ENCODE measurements at places on chromosomes 3 and 15.

GRCh38 chr15:95208988-95209387, 977.6 kb downstream of the MCTP2 start:
- DNase-seq = no peak

- no peak for DNase-seq
Observed at GRCh38 chr15:88995449-88995848, 82.3 kb upstream of the MFGE8 start.

DNA sequence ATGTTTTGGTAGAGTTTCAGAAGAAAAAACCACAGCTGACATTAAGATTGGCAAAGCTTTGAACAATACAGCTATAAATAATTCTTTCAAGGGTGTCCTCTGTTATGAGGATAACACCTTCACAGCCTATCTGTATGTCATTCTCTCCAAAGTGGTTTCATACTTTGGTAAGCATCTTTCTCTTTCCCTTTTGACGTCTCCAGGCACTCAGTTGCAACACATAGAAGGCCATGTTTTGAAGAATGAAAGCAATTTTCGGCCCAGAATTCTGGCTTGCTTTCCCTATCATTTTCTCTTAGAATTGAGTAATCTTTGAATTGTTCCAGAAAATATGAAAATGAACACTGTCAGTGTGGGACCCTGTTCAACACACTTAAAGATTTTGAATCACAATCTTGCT, 200.0 kb upstream of the CBLB start:
- DNase-seq = no peak

GRCh38 chr3:134978658-134979057, 183.6 kb downstream of the EPHB1 start:
- DNase-seq = no peak

DNA sequence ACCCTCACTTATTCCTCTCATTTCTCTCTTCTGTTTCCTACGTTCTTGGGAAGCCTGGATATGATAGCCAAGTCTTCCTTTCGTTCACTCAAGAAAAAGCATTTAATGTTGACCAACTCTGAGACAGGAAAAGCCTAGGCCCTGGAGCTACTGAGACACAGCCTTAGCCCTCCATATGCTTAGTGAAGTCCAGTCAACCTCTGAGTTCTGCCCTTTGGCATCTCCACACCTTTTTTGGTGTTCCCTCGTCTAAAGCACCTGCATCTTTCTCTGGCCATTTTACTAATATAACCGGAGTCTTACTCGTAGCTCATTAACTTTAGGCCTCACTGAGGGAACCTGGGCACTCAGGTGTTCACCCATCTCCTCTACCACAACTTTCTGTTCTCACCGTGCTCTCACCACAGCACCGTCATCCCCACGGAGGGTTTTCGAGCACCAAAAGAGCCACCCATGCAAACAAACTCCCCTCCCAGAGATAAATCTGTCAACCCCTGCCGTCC, 632 bp downstream of the MTHFS start:
- no peak for DNase-seq

DNA sequence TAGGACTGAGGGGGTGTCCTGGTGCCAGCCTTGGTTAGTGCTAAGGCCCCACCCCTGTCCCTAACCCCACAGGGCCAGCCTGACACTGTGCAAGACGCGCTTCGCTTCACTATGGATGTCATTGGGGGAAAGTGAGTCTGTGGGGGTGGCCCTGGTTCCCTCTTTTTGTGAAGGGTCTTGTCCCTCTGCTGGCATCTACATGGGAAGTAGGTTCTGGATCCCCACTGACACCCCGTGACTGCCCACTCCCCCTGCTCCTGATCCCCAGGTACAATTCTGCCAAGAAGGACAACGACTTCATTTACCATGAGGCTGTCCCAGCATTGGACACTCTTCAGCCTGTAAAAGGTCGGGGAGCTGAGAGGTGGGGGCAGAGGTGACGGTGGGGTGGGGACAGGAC, 26.4 kb downstream of the PTPN23 start:
- no peak for DNase-seq

- no peak for DNase-seq
Observed at GRCh38 chr15:65300924-65301441, 3.5 kb upstream of the RNU5B-1 start.

GRCh38 chr15:57460208-57460816, 84.0 kb downstream of the CGNL1 start:
- no peak for DNase-seq

DNA sequence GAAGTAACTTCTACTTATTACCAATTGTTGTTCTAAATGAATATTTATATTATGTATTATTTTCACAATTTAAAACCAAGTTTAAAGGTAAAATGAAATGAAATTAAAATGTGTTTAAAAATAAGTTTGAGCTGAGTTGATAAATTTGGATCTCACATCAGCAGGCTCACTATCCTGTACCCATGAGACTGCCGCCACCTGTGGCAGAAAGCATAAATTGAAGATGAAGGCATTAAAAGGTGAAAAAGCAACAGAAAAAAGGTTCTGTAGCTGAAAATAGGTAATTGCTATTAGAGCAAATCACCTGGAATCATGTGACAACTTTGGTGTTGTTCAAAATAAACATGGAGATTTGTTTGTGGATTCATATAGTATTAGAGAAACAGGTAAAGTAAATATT, 133.0 kb upstream of the CADM2 start:
- no peak for DNase-seq

DNA sequence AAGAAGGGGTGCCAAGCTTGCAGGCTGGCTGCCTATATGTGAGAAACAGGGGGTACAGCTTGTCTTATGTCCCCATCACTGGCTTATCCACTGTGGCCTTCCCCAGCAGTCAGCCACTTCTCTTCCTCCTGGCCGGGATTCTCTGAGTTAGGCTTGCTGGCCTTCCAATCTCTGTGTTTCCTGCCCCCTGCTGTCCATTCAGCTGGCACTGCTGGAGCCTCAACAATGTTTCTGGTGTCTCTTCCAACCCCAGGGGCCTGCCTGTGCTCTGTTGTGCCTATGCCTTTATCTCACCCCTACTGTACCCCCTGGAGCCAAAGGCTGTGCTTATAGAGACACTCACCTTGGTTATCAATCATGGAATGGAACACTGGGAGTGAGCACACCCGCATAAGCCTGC, 36.5 kb downstream of the ANAPC13 start:
- DNase-seq = no peak

DNA sequence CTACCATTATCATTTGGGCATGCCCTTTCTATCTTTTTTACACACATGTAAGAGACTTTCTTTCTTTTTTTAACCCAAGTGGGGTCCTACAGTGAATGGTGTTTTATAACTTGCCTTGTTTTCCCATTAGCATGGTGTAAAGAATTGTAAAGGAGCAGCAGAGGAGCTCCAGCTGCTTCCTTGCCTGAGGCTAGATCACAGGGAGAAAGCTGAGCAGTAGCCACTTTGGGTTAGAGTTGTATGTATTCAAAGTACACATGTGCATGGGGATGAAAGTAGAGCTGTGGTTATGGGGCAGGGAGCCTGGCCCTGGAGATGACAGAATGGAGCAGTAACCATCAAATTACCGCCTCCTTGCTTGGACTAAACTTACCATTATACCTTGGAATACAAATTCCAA, 231.1 kb upstream of the PDZRN3 start:
- no peak for DNase-seq

GRCh38 chr3:124438813-124439212, 291.4 kb upstream of the UMPS start:
- no peak for DNase-seq

DNA sequence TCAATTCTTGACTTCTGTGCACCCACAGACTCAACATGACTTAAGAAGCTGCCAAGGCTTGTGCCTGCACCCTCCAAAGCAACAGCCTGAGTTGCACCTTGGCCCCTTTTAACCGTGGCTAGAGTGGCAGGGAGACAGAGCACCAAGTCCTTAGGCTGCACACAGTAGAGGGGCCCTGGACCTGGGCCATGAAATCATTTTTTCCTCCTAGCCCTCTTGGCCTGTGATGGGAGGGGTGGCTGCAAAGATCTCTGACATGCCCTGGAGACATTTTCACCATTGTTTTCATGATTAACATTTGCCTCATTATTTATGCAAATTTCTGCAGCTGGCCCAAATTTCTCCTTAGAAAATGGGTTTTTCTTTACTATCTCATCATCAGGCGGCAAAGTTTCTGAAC, 836.8 kb downstream of the ZPLD1 start:
- DNase-seq = no peak

DNA sequence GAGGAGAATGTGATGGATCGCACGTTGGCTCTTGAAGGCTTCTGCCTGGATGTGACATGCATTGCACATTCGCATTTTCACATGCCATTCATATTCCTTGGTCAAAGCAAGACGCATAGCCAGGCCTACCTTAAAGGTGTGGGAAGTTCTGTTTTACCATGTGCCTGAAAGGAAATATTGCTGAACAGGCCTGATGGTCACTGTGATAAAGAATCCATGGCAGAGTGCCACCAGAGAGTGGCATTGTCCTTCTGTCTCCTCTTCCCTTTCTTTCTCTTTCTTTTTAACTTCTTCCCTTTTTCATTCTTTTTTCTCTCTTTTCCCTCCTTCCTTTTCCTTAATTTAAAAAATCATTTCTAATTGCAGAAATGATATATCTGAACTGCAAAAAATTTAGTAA, 15.9 kb upstream of the MITF start:
- DNase-seq = no peak

DNA sequence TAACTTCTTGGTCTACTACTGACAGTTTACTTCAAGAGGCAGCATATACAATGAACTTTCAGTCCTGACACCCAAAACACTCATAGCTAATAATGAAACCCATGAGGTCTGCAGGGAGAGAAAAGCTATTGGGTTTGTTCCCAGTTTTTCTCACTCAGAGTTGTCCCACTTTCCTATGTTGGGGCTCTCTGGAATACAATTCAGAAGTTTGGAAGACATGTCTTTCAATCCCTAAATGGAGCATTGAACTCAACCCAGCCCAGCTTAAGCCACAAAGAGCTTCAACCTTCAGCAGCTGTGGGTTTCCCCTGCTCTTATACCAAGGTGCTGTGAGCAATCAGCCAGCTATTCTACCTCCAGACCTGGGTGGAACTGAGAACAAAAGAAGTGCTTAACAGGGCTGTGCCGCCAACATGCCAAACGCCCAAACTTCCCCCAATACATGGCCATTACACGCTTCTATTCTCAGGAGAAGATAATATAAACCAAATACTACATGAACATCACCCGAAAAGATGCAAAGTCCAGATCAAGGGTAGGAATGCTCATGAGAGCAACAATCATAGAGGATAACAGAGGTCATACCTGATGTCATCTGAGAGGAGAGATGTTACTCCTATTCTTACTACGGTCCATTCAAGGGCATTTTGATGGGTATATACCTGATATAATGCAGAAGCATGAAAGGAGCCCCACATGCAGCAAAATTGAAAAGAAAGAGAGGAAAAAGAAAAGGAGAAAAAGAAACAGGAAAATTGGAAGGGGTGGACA, 131.2 kb upstream of the TGFBR2 start:
- no peak for DNase-seq

DNA sequence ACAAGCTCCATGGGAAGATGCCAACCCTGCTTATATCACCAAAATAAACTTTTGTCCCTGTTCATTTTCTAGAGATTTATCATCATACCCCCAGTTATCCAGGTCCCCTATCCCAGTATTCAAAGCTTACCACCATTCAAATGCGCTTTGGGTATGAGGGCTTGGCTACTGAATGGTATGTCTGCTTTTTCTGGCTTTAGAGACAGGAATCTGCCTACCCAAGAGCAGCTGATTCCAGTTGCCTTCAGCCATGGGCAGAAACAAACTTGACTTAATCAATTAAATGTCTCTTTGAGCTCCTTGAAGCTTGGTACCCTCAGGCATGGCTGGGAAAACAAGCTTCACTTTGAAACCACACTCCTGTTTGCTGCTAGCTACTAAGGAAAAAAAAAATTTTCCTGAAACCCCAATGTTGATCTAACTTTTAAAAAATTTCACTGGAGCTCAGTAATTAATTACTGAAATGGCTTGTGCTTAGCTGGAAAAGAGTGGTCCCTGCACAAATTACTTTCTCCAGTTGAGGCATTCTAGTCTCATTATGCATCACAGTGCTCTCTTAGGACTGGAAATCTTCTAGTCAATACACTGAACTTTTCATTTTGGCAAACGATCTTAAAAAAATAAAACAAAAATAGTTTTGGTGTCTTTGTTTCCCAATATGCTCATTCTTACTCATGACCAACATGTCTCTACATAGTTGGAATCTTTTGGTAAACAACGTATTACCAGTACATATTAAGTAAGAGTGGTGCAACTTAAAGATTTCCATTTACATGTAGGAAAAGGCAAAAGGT, 242.8 kb downstream of the DTWD1 start:
- peak; percentile 55 for DNase-seq

DNA sequence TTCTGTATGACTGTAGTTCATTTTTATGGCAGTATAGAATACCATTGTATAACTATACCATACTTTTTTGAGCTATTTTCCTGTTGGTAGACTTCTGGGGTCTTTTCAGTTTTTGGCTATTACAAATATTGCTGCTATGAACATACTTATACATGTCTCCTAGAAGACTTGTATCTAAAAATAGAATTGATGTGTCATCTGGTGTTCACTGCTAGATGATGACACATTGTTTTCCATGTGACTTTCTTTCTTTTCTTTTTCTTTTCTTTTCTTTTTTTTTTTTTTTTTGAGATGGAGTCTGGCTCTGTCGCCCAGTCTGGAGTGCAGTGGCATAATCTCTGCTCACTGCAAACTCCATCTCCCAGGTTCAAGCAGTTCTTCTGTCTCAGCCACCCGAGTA, 69.8 kb downstream of the SH3GL3 start:
- no peak for DNase-seq

GRCh38 chr3:155335724-155336354, 42.4 kb upstream of the STRIT1 start:
- no peak for DNase-seq

- no peak for DNase-seq
Observed at GRCh38 chr3:128217702-128218547, 64.6 kb downstream of the EEFSEC start.

- DNase-seq = no peak
Observed at GRCh38 chr3:44019736-44020135, 221.9 kb upstream of the TOPAZ1 start.

DNA sequence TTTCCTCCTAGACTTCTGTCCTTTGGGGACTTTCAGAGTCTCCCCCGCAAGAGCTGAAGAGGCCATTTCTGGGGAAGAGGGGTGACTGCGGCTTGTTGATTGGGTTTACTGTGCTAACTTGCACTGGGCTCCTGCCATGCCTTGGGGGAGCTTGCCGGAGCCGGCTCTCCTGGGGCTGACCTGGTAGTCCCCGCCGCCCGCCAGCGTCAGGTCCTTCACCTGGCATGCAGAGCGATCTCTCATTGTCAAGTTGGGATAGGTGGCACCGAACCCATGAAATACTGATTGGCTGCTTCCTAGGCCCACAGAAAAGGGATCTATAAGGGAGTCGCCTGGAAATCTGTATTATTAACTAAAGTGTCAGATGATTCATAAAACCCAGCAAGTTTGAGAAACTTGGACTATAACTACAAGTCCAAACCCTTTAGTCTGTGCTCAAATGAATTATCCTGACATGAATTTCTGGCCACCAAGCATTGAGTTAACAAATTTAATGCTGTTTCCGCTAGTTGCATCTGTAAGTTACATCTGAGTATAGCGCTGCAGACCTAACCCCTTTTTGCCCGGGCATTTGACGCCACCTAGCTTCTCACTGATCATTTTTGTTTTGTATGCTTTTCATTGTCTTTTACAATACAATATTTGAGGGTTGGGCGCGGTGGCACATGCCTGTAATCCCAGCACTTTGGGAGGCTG, 607 bp upstream of the IMP3 start:
- DNase-seq = no peak

GRCh38 chr15:63344731-63345390, 36.8 kb downstream of the CA12 start:
- no peak for DNase-seq
